ENCODE measurements at places on chromosomes 5 and 9.

DNA sequence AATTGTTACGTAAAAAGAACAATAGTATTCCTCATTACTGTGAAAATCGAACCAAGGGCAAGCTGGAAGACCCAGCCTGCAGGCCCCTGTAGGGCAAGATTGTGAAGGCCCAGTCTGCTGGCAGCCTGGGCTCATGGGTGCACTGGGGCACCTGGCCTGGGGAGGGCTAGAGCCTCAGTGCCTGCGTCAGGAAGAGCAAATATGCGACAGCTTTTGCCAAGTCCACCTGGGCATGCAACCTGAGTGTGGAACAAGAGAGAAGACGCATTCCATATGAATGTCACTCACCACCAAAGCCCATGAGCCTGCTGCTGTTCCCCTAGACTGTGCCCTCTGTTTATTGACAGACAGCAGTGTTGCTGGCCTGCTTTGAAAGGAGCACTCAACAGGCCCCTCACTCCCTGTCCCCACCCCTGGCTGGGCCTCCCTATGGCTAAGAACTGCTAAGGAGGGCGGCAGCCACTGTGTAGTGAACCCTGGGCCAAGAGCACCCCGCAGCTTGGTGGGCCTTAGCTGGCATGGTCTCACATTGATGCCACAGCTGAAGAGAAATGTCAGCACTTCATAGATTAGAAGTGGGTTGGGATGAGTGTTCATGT, 28.2 kb downstream of the PSD2 start:
- DNase-seq, result no peak

DNA sequence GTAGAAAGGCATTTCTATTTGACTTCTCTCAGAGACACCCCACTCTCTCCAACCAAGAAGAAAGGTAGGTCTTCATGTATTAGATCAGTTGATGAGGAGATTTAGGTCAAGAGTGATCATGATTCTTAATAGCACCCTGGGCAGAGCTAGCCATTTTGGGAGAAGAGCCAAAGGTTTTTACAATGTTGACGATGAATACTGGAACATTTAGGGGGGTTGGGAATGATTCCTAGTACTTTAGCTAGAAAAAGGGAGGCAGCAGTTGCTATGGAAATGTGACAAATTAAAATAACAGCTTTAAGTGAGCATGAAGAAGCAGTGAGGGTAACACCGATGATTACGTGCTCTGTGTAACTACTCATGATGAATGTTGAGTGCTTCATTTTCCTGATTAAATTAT, 9.5 kb upstream of the RPS23 start:
- no peak for DNase-seq

DNA sequence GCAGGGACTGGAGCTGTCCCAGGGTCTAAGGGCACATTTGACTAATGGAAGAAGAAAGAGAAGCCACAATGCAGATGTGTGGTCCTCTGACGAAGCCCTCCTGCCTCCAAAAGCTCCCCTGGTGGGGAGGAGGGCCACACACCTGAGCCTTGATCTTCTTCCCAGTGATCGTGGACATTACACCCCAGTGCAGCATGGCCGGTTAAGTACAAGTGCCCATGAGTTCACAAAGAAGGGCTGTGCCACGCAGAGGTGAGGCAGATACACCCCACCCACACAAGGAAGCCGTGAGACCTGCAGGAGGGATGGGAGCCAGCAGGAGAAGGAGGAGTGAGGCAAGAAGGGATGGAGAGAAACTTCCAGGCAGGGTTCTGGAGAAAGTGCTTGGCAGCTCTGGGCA, 199.0 kb upstream of the MVB12B start:
- DNase-seq, result no peak

GRCh38 chr5:66442951-66443445, 153.2 kb upstream of the MAST4 start:
- no peak for DNase-seq

DNA sequence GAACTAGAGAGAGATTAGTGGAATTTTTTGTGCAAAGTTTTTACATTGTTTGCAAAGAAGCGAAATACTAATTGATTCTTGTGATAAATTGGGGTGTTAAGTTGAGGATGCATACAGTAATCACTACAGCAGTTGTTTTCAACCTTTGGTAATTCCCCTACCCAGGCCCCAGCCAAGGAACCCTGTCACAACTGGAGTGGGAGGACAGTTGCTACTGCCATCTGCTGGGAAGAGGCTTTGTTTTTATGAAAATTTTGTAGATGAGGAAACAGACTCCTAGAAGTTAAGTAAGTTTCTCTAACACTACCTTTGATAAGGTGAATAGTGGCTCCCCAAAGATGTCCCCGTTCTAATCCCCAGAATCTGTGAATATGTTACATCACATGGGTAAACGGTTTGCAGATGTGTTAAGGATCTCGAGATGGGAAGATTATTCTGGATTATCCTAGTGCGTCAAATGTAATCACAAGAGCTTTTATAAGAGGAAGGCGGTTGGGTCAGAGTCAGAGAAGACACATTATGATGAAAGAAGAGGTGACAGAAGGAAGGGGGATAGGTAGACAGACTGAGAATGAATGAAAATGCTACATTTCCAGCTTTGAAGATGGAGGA, 34.0 kb upstream of the PPP1R2B start:
- DNase-seq, result peak; percentile 6

- DNase-seq, result no peak
These were observed 59.6 kb upstream of the ABL1 start for GRCh38 chr9:130775336-130775991.
